ENCODE measurements at places on chromosomes 3 and 15. TPM values are rescaled to one million over a fixed set of nuclear protein-coding genes. Genes with fewer than 3 reads are reported as not detected.

Gene SEMA3B
- total RNA-seq = 12.5 TPM

Gene LTK
- total RNA-seq = 0.17 TPM

Gene IGF1R
- total RNA-seq = 53.3 TPM

Gene MAP1A
- 0.09 TPM for total RNA-seq

Gene KCNH8
- total RNA-seq = 0.07 TPM

Gene TGM5
- total RNA-seq = 0.12 TPM

Gene PPP1R14D
- not detected for total RNA-seq

Gene ECT2
- total RNA-seq = 63.9 TPM

Gene STRIT1
- not detected for total RNA-seq

Gene CASR
- not detected for total RNA-seq

Gene ANKRD34C
- total RNA-seq = not detected

Gene KBTBD13
- not detected for total RNA-seq

Gene GOLGA8B
- 233 TPM for total RNA-seq

Gene FAM81A
- 1.1 TPM for total RNA-seq

Gene TRPC1
- 15.2 TPM for total RNA-seq

Gene SLC2A2
- not detected for total RNA-seq

Gene CSTA
- total RNA-seq = 145 TPM

Gene SNTN
- total RNA-seq = not detected

Gene GOLGA6D
- not detected for total RNA-seq

Gene RSL24D1
- 167 TPM for total RNA-seq

Gene APPL1
- 35.4 TPM for total RNA-seq

Gene UROC1
- total RNA-seq = not detected

Gene SATB1
- total RNA-seq = 0.23 TPM

Gene LRRIQ4
- total RNA-seq = not detected

Gene SMCO1
- not detected for total RNA-seq

Gene EOMES
- 1.3 TPM for total RNA-seq

Gene CLDN11
- total RNA-seq = not detected

Gene GPR62
- total RNA-seq = not detected

Gene DISP2
- 1.8 TPM for total RNA-seq

Gene NRROS
- not detected for total RNA-seq

Gene ITPKA
- 13.5 TPM for total RNA-seq

Gene CD200
- total RNA-seq = 0.44 TPM

Gene SLC51B
- total RNA-seq = not detected

Gene C3orf80
- total RNA-seq = 0.28 TPM

Gene NECTIN3
- total RNA-seq = 25.6 TPM

Gene ZNF385D
- 1.5 TPM for total RNA-seq

Gene PPARG
- 12.4 TPM for total RNA-seq

Gene FBN1
- total RNA-seq = 24.2 TPM

Gene DAZL
- not detected for total RNA-seq

Gene FILIP1L
- total RNA-seq = 2.4 TPM

Gene SOX14
- total RNA-seq = not detected

Gene GLT8D1
- 42.2 TPM for total RNA-seq

Data from MCF 10A (cell line).